ENCODE measurements at places on chromosomes 5 and 9.

DNA sequence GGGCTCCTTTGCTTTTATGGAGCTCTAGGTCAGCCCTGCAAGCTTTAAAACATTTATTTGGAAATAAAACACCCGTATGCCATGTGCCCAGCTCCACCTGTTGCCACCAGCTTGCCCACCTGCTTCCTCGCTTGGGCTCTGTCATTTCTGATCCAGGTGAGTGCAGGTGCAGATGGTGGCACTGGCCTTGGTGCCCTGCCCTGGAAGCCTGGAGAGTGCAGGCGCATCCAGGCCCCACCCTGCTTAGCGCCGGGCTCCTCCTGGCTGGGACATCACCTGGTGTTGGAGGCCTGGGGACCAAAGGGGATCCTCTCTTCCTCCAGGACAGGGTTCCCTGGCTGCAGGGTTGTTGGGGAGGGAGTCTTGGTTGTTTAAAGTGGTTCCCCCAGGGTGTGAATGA lies 35.8 kb downstream of the WNK2 start:
- no peak for DNase-seq

GRCh38 chr5:155915601-155916000 lies 411.4 kb upstream of the SGCD start:
- no peak for DNase-seq

DNA sequence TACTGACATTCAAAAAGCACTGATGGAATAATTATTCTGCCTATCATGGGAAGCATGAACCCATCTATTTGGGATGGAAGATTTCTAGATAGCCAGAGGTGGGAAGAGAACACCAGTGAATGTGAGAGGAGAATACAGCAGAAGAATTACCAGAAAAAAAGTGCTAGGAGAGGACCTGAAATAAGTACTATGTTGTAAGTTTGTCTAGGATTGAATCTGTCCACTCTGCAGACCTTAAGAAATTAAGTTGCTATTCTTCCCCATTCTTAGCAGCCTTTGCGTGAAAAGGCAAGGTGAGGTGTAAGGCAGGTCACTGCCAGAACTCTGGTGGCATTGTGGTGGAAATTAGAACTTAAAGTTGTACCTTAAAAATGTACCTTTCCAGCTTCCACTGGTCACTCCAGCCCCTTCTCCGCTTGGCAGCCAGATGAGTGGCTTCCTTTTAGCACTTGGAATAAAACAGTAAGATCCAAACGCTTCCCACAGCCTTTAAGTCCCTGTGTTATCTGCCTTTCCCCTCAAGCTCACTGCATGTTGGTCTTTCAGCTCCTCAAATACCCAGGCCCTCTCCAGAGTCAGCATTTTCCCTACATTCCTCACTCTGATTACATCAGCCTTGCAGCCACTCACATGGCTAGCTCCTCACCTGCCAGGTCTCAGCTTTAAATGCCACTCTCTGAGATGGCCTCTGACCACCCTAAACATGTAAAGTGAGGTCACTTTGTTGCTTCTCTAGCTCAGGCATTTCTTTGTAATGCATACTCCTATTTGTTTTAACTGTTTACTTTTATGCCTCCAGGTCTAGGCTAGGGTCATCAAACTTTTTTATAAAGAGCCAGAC lies 253.0 kb downstream of the EPB41L4A start:
- DNase-seq = no peak

DNA sequence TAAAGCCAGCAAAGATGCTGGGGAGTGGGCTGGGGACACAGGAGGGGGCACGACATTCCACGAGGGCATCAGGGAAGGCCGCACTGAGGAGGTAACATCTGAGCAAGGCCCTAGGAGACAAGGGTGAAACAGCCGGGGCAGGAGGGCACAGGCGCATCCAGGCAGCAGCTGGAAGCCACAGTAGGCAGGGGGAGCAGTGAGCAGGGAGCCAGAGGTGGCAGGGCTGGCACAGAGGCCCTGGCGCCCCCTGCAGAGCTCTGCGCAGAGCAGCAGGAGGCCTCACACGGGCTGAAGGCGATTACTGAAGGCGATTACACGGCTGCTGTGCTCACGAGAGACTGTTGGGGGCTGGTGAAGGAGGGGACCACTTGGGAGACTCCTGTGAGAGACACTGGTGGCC lies 15.4 kb downstream of the LMAN2 start:
- no peak for DNase-seq

GRCh38 chr5:89756955-89757354 lies 652.6 kb downstream of the CETN3 start:
- no peak for DNase-seq

DNA sequence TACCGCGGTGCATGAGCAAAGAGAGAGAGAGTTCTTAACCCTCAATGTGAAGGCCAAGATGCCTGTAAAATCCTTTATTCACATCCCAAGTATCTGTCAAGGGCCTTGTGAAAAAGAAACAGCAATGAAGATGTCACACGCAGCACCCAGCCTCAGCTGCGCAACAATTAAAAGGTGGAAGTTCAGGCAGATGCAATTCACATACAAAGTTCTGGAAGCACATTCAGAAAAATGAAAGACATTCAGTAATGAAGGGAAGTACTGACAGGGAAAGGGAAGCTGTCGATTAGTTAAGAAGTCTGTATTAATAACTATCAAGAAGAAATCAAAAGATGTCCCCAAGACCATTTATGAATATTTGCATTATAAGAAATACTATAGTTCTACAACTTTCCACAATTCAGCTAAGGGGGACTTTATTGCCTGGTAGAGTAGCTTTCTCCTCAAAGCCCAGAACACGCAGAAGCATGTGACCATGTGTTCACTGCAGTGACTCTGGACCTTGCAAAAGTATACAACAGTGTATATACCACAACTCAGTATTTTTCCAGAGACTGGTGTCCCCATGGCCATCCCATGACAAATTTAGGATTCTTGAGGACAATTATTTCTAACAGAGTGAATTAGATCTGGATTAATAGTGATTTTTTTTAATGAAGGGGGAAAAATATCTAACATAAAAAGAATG lies 137.5 kb downstream of the CDK5RAP2 start:
- no peak for DNase-seq

DNA sequence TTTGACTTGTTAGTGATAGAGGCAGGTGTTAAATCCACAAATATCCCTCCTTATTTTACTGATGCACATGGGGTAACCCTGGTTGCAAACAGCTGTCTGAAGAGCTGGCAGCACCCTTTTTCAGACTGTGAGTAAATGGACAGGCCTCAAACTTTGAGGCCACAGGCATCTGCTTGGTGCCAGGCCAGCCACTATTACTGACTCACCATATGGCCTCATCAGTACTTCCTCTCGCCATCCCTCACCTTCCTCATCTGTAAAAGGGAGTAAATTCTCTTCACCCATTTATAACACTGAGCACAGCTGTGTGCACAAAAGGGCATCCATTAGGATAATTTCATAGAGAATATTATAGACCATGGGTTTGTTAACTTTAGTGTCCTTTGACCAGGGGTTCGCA lies 11.9 kb upstream of the TNIP1 start:
- DNase-seq = no peak

DNA sequence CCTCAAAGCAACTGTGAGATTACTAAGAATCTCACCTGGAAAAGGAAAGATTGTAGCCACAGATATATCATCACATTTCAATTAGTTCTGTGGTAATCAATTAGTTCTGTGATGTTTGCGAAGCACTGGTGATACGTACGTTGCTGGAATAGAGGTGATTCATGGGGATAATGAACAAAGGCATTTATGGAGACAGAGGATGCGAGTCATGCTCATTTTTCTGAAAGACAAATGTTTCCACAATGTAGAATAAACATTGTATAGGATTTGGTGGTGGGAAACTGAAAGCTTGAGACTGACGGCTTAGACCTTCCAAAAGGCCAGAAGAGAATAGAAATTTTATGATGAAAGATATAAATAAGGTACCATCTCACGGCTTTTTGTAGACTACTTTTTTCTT lies 507.3 kb upstream of the TYRP1 start:
- no peak for DNase-seq

GRCh38 chr5:2178528-2178927 lies 295.8 kb upstream of the IRX4 start:
- DNase-seq = no peak

- DNase-seq = no peak
Measured at GRCh38 chr9:71678999-71679398, 89.3 kb downstream of the CEMIP2 start.

GRCh38 chr5:116573279-116573701 lies 1.3 kb downstream of the SEMA6A start:
- DNase-seq = peak; percentile 51

DNA sequence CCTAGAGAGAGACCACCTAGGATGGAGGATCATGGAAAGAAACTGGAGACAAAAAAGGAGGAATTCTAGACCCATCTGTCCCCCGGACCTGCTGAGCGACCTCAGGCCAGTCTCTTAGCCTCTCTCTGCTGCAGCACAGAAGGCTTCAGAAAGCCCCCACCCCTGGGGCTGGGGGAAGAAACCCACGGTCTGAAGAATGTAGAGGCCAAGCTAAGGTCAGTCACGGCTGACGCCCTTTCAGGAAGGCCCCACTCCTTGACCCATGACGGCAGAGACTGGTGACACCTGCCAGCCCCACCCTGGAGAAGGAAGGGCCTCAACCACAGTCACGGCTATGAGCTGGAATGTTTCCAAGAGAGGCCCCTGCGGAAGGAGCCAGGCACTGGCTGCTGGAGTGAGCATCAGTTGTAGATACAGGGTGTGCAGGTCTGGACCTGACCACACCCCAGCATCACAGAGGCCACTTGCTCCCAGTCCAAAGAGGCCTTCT lies 120.5 kb upstream of the BOD1 start:
- DNase-seq = peak; percentile 86

Measured in GM13976 (cell line).